Mucosa of descending colon (tissue), 3 donors: ENCODE measurements at places on chromosomes 2 and 18. TPM values are rescaled to one million over a fixed set of nuclear protein-coding genes. Genes with fewer than 3 reads are reported as not detected.

DNA sequence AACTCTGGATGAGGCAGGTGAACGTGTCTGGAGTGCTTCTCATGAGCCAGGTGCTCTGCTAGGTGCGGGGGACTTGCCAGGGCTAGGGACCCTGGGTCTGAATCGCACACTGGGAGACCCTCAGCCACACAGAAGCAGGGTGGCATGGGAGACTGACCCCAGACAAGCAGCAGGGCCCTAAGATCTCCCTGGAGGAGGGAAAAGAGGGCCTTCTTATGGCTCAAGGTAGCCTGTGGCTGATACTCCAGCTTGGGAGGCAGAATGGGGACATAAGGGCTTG is 12.8 kb upstream of the CIB4 start:
- DNase-seq: no peak

DNA sequence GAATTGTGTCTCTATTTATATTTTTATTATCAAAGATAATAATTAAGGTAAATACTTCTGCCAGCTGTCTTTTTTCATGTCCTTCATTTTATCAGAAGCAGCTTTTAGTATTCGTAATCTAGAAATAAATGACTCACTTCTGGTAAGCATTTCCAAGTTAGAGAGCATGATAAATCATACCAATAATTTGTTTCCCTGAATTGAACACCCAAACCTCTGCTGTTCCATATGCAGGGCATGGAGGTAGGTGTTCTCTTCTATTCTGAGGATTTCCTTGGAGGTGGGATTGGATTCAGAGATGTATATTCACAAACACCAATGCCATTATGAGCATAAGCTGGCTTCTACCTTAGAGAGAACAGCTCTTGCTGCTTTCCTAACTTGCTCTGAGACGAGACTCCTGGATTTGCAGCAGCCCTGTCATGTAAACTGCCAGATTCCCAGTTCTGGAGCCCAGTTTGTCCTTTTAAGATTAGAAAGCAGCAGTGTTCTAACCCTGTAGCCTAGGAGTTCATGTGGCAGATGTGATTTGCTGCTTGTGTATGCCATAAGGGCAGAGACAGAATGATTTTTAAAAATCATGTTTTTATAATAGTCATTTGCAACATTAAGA is 47.5 kb downstream of the SKA1 start:
- no peak for DNase-seq

DNA sequence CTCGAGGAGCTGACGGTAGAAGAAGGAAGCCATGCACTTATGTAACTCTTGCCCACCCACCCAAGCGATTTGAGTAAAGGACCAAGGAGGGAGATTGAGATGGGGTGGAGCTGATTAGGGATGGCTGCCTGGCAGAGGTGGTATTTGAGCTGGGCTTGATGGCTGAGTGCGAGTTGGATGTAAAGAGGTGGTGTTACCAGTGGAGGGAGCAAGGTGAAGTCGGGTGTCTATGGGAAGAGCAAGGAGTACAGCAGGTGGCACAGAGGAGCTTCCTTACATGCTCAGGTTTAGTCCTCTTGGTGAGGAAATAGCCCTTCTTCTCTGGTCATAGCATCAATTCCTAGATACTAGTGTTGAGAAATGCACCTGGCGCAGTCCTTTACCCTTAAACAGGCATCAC is 294.2 kb upstream of the SKOR2 start:
- no peak for DNase-seq

DNA sequence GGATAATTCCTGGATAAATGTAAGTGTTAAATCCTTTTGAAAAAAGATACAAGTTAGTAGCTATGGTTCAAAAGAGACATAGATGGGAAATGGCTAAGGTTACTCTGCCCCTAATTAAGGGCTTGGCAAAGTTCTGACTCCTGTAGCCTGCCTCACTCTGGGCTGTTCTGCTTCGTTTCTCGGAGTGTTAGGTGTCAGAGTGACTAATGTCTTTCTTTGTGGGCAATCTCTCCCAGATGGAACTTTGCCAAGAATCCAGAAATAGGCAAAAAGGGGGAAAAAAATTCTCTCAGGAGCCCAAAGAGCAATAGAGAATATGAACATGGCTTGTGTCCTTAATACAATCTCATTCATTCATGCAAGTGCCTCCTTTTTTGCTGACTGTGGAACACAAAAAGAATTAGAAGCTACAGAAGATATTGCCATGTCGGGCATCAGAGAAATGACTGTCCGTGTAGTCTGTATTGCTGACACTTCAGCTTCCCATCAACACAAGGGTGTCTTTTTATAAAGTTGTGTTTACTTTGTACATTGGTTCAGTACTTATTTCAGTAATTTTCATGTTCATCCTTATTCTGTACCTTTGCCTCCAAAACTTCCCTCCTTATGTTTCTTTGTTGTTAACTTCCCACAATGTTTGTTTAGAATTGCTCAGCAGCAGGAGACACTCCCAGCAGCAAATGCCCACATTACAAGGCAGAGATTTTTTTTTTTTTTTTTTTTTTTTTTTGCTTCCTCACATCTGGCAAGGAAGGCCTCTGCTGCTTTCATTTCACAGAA is 134.0 kb downstream of the FTCDNL1 start:
- no peak for DNase-seq

LDLRAD4 gene
- total RNA-seq: 37.4 TPM

TSGA10 gene
- 7.8 TPM for total RNA-seq
